ENCODE measurements at places on chromosomes 16 and 17. TPM values are rescaled to one million over a fixed set of nuclear protein-coding genes. Genes with fewer than 3 reads are reported as not detected.

Gene TBC1D16
- total RNA-seq: 27.8 TPM

Gene RASD1
- total RNA-seq: 43.4 TPM

Gene OXLD1
- 27.9 TPM for total RNA-seq

Gene MAP1LC3B
- total RNA-seq: 108 TPM

Gene ABCC12
- not detected for total RNA-seq

Gene HCFC1R1
- 59.1 TPM for total RNA-seq
